ENCODE measurements at places on chromosomes 6 and 20.

GRCh38 chr20:21136015-21136732, 10.3 kb downstream of the KIZ start:
- no peak for DNase-seq

GRCh38 chr6:169109411-169110220, 144.0 kb downstream of the THBS2 start:
- DNase-seq, result no peak

GRCh38 chr6:71334768-71335167, 46.2 kb downstream of the OGFRL1 start:
- DNase-seq, result no peak

GRCh38 chr6:148021165-148021564, 321.5 kb upstream of the SASH1 start:
- no peak for DNase-seq

- no peak for DNase-seq
Measured at GRCh38 chr6:101110814-101111213, 229.7 kb upstream of the ASCC3 start.

- no peak for DNase-seq
Measured at GRCh38 chr6:32664827-32665362, 1.6 kb downstream of the HLA-DQB1 start.

- DNase-seq, result no peak
Measured at GRCh38 chr20:37291724-37292126, 2.3 kb downstream of the MANBAL start.

GRCh38 chr20:61184194-61184593, 67.9 kb upstream of the CDH4 start:
- DNase-seq, result no peak

Measured in tibial nerve (tissue), 4 donors.